DMS79 (cell line): ENCODE measurements at places on chromosomes 7 and 10.
A peak's percentile ranks its signal among the peaks of the same experiment; 100 is the strongest.

DNA sequence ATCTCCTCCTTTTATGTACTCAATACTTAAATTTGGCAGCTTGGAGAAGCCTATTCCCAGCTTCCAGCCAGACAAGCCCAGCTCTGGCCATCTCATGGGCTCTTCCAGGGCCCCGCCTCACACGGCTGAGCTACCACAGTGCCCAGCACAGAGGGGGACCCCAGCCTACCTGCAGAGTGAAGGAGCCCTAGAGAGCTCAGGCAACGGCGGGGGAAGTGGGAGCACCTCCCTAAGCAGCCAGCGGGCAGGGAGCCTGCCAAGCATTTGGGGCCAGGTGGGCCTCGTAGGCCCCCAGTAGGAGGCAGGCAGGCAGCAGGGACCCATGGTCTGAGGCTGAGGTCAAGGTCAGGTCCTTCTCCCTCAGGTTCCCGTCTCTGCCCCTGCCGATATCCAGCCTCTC, 29.1 kb upstream of the SMARCD3 start:
- DNase-seq: no peak

- no peak for DNase-seq
Measured at GRCh38 chr7:15166620-15167019, 264.1 kb upstream of the DGKB start.

GRCh38 chr7:65962033-65962432, 20.0 kb downstream of the GUSB start:
- DNase-seq: no peak

- no peak for DNase-seq
Measured at GRCh38 chr10:34087095-34087418, 728.0 kb downstream of the PARD3 start.

DNA sequence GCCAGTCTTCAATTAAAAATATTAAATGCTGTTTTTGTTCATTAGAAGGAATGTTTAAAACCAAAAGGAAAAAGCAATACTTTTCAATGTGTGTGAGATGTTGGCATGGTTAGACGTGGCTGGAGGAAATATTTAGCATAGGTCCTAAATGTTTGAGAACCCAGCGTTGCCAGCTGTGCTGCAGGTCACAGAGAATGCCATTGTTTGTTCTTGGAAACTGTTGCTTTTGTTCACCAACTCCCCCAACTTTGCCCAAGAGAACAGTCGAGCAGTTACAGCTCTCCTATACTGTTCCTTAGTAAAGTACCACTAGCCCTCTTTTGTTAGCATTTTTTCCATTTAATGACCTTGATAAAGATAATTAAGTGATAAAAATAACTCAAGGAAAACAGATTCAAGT, 44.5 kb upstream of the ELMO1 start:
- no peak for DNase-seq

GRCh38 chr10:22851865-22852239, 76.0 kb upstream of the ARMC3 start:
- no peak for DNase-seq

- DNase-seq: no peak
Measured at GRCh38 chr10:44972874-44973306, 5.7 kb downstream of the DEPP1 start.

DNA sequence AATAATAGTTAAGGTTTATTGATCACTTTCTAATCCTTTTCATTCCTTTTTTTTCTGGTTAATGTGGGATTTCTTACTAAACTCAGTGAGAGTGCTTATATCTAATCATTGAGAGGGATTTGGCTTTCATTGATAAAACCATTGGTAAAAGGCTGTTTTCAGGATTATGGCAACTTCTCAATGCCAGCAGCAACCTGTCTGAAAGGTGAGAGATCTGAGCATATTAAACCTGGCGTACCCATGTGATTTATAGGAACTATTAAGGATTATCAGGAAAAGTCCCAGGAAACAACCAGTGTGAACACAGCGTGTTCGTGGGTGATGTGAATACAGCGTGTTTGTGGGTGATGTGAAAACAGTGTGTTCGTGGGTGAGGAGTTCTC, 65.9 kb downstream of the PDIA4 start:
- no peak for DNase-seq

DNA sequence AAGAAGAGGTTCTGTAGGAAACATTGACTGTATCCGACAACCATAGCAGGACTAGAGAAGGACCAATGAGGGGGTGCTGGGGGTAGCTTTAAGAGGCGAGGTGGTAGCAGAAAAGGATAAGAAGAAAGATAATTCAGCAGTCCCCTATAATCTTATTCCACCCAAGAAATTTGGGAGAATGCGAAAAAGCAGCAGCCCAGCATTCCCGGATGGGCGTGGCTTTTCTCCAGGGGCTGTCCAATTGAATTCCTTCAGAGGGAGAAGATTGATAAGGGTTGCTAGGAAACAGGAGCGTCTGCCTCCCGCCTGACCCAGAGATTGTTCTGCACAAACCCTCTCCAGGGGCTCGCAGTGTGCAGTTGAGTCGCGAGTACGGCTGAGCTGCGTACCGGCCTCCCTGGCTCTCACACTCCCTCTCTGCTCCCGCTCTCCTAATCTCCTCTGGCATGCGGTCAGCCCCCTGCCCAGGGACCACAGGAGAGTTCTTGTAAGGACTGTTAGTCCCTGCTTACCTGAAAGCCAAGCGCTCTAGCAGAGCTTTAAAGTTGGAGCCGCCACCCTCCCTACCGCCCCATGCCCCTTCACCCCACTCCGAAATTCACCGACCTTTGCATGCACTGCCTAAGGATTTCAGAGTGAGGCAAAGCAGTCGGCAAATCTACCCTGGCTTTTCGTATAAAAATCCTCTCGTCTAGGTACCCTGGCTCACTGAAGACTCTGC, at the start of gene GRM3:
Gene GRM3, plus strand, starts transcription at position 349 of the 721 bp plus-strand sequence. CDS start 121,237 bp downstream, outside the sequence.
- no peak for DNase-seq

- DNase-seq: no peak
Measured at GRCh38 chr10:131168238-131168875, 143.2 kb downstream of the TCERG1L start.

DNA sequence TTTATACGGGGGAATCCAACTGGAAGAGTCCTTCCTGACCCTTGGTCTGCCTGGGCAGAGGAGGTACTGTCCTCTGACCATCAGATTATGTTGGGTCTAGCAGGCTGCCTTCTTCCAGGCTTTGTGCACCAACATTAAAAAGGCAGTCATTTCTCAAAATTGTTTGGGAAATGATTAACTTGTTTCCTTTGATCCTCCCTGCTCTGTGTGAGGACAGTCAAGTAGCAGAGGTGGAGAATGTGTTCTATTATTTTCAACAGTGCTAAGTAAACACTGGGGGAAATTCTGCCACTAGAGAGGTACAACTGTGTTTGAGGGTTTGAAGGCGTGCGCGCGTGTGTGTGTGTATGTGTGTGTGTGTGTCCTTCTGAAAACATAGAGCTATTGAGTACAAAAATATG, 20.6 kb downstream of the ACSL5 start:
- DNase-seq: no peak

DNA sequence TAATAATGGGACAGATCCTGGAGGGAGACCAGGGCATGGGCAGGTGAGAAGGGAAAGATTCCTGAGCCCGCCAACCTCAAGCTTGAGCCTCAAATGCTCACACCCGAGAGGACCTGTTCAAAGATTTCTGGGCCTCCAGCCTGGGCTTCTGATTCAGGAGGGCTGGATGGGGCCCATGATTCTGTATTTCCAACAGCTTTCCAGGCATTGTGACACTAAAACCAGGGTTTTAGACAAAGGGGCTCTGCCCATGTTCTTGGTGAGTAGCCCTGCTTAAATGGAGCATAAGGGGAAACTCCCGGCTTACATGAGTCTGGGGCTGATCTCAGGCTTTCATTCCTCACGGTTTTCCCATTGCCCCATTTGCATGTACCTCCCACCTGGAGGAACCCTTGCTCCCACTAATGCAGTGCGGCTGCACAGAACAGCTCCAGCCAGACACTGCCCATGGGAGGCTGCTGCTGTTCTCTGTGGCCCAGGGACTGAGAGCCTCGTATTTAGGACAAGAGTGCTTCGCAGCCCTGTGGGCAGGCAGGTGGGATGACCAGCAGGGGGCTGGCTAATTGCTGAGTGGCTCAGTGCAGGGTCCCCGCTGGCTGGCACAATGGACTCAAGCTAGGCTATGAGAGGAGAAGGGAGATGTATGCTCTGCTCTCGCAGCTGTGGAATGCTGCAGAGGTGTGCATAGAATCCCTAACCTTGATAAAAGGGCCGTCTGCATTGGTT, 135.3 kb upstream of the COBL start:
- DNase-seq: no peak

DNA sequence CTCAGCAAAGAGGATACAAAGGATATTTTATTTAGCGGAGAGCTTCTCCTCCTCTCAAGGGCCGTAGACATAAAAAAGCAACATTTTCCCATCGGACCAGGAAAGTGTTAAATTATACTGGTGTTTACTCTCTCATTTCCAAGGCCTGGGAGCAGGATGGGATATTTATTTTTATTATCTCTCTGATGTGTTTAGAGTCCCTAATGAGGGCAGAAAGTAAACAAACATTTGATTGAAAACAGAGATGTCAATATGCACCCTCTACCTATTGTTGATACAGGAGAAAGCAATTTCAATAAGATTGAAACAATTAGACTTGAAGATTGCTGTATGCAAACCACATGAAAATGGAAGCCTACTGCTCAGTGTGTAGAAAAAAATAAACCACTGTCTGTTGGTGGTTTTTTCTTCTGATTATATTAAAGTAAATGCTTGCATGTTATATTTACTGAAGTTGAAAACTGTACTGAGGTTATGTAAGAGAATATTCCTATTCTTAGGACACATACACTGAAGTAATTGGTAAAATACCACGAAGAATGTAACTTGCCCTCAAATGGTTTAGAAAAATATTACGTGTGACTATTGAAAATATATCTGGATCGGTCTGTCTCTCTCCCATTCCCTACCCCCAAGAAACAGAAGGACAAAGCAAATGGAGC, 59.3 kb downstream of the ATXN7L1 start:
- DNase-seq: no peak

- peak; percentile 37 for DNase-seq
Measured at GRCh38 chr7:124765401-124766352, at the start of gene GPR37. Gene GPR37 (minus strand): TSS chr7:124765792. CDS start chr7:124764976, 816 bp downstream.

DNA sequence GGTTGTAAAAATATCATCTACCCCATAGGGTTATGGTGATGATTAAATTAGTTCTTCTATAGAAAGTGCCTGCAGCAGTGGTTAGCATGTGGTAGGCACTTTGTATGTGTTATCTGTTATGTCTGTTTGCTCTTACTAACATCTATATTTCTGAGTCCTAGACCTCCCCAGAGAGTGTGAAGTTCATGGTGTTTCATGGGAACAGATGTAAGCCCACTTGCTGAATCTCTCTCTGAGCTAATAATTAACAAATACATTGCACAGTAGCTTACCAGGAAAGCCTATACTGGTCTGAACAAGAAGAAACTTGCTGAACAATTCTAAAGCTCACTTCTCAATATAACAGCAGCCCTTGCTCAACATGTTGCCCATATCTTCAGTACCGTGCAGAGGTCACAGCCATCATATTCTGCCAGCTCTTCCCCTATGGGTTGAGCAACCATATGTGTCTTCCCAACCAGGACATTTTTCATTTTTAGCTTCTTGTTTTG, 100.1 kb downstream of the NPSR1 start:
- DNase-seq: no peak

- DNase-seq: no peak
Measured at GRCh38 chr10:71209352-71209715, 3.0 kb upstream of the UNC5B start.

DNA sequence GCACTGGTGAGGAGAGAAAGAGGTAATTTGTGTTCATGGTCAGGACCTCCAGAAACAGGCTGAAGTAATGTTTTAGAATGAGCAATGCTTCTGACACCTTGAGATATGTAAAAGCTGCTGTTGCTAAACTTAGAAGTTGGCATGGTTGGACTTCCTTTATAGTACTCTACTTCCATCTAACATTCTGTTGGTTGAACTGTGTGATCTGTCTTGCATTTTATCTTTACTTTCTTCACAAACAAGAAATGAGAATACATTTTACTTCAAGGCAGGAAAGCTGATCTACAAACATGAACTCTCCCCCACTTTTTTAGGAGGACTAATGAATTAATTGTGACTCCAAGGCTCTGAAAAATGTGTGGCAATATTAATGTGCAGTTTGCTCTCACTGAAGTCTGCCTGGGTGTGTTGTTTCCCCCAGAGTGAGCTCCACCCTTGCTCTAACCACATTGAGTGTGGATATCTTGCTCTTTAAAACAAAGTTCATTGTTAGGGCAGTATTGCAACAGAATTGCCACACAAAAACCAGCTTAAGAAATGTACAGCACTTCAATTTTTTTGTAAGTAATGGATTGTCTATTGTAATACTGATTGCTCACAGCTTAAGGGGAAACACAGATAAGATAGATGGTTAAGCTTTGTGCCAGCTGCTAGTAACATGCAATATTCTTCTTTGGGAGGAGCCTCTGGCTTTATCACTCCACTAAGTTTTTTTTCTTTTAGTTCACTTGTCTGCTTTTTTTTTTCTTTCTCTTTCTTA, 69.0 kb downstream of the ADD3 start:
- no peak for DNase-seq

- peak; percentile 80 for DNase-seq
Measured at GRCh38 chr7:131897016-131897789, 340.8 kb upstream of the PODXL start.

DNA sequence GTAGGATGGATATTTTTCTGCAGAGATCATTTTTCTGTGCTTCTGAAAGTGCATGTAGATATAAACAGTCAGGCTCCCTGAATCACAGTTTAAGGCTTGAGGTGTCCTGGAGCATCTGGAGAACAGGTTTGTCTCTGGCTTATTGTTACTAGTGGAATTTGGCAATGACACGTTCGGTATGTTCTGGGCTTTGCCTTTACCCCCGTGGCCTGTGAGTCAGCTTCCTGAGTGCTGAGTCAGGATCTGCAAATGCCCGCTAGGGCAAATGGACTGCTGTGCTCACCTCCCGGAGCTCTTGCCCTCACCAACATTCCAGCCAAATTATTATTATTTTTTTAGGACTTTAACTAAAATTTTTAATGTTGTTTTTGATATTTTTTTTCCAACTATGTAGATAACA, 192.5 kb upstream of the PRSS1 start:
- no peak for DNase-seq

DNA sequence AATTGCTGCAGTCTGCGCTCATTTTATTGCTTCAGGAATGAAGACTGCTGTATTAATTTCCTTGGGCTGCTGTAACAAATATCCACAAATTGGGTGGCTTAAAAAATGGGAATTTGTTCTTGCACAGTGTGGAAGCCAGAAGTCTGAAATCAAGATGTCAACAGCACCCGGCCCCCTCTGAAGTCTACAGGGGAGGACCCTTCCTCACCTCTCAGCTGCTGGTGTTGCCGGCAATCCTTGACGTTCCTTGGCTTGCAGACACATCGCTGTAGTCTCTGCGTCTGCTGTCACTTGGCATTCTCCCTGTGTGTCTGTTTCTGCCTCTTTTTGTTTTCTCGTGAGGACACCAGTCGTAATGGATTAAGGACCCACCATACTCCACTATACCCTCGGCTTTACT, 166.2 kb downstream of the PTPN20 start:
- DNase-seq: no peak

GRCh38 chr10:126349101-126349500, 39.2 kb downstream of the ADAM12 start:
- DNase-seq: no peak
